ENCODE measurements at places on chromosomes 11 and 22. TPM values are rescaled to one million over a fixed set of nuclear protein-coding genes. Genes with fewer than 3 reads are reported as not detected.

- no peak overlapping the region for H3K4me3 ChIP-seq
- H3K27me3 ChIP-seq, result no peaks in the 10 kb centered on the region
- no peak for DNase-seq
- H3K36me3 ChIP-seq, result no peaks in the 10 kb centered on the region
- no peak overlapping the region for H3K27ac ChIP-seq
- no peaks in the 10 kb centered on the region for H3K4me1 ChIP-seq
Measured at GRCh38 chr11:15764948-15765347, 591.4 kb downstream of the SOX6 start.

GRCh38 chr11:111101881-111102280 lies 143.6 kb upstream of the POU2AF2 start:
- DNase-seq, result no peak
- no peaks in the 10 kb centered on the region for H3K27me3 ChIP-seq
- no peaks in the 10 kb centered on the region for H3K4me1 ChIP-seq
- no peak overlapping the region for H3K27ac ChIP-seq
- H3K36me3 ChIP-seq, result no peaks in the 10 kb centered on the region

UBQLNL gene
- not detected for polyA plus RNA-seq

NXPE1 gene
- polyA plus RNA-seq, result not detected

SERPIND1 gene
- polyA plus RNA-seq, result 0.32 TPM

MMP12 gene
- polyA plus RNA-seq, result not detected

Data from CD8-positive, alpha-beta memory T cell (primary cell).